Brain microvascular endothelial cell (primary cell): ENCODE measurements at places on chromosomes 13 and 19.

DNA sequence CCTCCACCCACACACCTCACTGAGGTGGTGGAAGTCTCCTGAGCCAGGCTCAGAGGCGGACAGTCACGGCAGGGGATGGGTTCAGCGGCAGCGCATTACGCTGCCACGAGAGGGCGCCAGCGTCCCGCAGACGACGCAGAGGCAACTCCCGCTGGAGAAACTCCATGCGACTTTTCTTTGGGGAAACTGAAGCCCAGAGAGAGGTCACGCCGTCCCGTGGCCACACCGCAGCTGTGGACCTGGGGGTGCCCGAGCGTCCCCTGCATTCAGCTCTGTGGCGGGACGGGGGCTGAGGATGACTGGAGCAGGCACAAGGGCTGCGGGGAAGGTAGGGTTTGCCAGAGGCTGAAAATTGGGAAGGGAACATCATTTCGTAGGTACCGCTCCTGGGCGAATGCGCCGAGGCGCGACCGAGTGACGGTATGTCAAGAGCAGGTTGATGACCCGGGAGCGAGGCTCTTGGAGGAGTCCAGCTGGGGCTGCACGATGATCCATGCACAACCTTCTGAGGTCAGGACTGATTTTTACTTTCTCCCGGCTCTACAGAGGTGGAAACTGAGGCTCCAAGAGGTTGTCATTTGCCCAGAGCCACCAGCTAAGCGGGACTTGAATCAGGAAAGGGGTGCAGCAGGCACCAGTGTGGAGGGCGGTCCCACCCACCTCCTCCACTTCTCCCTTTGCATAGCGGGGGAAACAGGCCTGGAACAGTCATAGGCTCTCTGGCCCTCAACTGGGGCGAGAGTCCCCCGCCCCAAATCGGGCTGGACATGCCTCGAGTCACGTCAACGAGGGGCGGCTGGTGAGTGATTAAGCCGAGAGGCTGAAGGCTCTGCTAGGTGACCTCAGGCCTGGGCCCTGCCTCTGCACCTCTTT is 690 bp upstream of the ARRDC2 start:
- DNase-seq: peak; percentile 64

DNA sequence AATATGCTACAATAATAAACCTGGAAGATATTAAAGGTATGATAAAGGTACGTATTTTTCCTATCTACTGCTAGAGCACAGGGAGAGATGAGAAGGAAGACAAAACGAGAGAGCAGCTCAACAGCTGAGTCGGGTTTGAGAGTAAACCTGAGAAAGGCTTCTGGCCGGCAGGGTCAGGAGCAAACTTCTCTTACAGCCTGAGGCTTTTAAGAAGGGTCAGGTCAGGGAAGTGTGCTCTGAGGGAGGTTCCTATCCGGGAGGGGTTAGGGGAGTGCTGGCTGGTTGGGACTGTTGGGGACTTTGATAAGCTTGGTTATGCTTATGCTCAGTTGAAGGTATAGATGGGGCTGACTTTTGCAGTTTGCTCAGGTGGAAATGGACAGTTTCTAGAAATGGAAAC is 77.7 kb upstream of the PRR20A start:
- no peak for DNase-seq

GRCh38 chr13:30142486-30143211 is 164.7 kb downstream of the KATNAL1 start:
- DNase-seq: peak; percentile 88

DNA sequence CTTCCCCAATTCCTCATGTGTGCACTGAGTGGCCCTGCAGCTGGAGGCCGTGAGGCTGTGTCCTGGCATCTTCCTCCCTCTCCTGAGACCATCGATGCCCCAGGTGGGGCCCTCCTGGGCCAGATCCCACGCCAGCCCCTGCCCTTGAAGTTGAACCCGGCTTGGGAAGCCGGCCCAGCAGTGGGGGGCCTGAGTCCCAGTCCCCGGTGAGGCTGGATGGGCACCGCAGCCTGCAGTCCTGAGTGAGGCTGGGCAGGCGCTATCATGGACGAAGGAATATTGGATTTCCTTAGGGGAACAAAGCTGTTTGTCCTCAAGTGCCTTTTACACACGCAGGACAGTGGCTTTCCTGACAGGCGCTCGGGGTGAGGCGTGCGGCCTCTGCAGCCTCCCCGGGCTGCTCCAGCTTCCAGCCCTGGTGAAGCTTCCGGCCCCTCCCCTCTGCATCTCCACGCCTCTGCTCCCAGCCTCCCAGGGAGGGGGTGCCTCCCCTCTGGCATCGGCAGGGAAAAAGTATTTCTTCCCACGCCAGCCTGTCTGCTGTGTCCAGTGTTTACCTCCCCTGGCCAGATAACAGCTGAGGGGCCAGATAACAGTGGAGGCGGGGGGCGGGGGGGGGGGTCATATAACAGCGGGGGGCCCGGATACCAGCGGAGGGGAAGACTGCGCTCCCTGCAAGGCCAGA is 159.5 kb downstream of the KDM4B start:
- peak; percentile 83 for DNase-seq

GRCh38 chr13:18952225-18953016 is 229.2 kb downstream of the TUBA3C start:
- no peak for DNase-seq

GRCh38 chr13:111632906-111633305 is 312.5 kb downstream of the TEX29 start:
- no peak for DNase-seq

DNA sequence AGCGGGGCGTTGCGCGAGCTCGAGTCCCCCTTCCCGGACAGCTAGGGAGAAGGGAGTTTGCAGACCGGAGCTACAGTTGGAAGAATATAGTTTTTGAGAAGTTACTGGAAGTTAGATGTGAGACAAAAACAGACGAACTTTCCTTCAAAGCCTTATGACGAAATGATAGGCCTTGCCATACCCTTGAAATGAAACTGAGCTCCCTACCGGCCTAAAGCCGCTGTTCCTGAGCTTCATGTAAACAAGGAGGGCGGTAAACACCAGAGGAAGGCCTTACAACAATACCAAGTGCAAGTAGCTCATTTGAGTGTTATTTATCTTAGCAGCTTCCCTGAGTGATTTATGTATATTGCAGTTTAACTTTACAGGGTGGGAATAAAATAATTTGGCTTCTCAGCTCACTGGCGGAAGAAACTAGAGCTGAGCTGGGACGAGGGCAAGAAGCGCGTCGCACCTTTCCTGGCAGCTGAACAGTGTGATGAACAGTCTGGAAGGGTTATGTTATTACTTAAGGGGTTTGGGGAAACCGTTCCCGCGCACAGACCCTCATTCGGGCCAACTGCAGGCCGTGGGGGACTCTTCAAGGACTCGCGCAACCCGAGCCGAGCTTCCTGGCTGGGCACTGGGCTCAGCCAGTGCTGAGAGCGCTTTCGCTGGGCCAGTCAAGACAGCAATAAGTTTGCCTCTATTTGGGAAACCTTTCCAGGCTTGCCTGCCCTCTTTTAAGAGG is 111.2 kb downstream of the KCNRG start:
- no peak for DNase-seq

DNA sequence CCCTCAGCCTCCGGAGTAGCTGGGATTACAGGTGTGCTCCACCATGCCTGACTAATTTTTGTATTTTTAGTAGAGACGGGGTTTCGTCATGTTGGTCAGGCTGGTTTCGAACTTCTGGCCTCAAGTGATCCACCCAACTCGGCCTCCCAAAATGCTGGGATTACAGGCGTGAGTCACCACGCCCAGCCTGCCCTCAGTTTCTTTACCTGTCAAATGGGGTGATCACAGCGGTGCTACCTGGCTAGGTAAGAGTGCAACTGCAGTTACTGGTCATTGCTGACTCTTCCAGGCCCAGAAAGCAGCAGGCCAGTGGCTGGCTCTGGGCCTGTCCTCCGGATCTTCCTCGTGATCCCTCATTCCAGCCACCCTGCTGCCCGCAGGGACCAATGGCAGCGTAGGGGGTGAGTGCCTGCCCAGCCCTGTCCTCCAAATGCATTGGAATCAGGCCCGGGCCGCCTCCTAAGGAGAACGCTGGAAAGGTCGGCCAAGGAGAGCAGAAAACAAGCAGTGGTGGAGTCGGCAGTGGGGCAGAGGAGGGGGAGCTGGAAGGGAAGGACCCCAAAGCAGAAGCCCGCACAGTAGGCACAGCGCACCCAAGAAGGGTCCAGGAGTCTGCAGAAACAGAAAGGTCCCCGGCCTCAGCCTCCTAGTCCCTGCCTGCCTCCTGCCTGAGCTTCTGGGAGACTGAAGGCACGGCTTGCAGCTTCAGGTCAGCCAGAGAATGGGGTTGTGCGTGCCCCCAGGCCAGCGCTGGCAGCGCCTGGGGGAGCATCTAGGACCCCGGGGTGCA is 1.8 kb upstream of the SLC27A1 start:
- DNase-seq: no peak

- no peak for DNase-seq
Observed at GRCh38 chr19:4847190-4847973, 15.9 kb upstream of the TICAM1 start.

- no peak for DNase-seq
Observed at GRCh38 chr13:44296856-44297255, 76.8 kb upstream of the SERP2 start.

GRCh38 chr13:97249796-97250495 is 27.8 kb downstream of the MBNL2 start:
- DNase-seq: no peak

- no peak for DNase-seq
Observed at GRCh38 chr13:31048521-31048920, 113.2 kb downstream of the HSPH1 start.

DNA sequence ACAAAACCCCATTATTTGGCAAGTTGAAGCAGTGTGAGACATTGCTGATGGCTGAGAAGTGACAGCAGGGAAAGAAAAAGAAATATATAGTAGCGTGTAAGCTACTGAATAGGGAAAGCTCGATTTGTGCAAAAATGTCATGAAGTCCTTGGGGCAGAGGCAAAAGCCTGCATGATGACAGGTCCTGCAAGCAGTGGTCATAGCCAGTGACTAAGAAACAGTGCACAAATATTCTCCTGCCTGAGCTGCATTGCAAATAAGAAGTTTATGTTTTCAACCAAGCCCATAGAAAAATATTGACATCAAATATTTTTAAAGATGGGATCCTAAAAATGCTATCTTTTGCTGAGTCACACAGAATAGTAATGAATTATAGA is 270.0 kb downstream of the SLITRK6 start:
- no peak for DNase-seq

DNA sequence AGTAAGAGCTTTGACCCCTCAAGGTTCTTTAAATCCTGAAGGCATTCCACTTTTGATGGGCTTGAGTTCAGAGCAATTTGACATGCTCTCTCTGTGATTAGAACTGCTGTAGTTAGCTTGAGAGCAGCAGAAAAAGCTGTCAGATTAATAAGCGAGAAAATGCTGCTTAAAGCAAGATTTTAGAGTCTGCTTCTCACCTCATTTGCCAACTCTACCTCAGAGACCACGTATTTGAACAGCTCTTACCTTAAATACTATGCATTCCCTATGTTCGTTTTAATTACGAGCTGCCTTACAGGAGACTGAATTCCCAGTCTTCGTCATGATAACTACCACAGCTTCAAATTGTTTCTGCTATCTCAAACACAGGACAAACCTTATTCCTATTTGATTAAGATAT is 253.4 kb downstream of the SLITRK6 start:
- no peak for DNase-seq

DNA sequence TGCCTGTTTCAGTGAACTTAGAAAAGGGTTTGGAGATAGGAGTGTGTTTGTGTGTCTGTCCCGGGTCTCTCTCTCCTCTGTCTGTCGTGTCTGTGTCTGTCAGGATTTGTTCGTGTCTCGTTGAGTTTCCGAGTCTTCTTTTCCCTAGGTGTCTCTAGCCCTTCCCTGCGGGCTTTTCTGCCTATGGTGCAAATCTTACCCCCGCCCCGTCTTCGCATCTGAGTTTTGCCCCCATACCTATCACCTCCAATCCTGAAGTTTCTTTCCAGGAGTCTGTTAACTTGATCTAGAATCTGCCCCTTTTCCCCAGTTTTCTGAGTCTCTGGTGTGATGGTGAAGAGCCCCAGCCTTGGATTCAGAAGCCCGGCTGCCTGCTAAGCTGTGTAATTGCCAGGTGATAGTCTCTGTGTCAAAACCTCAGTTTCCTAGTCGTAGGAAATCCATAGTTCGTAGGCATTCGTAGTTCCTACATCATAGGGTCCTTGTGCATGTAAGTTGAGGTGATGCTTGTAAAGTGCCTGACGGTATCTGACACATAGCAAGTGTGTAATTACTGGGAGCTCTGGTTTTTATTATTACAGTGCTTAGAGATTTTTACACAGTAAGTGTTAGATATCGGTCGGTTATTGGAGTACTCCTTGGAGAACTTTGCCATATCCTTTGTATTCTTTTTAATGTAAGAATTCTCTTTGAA is 782 bp downstream of the EPN1 start:
- DNase-seq: no peak

- peak; percentile 95 for DNase-seq
Observed at GRCh38 chr19:4575267-4576015, 16.0 kb upstream of the SEMA6B start.

- DNase-seq: no peak
Observed at GRCh38 chr13:41813426-41813825, 147.5 kb downstream of the VWA8 start.

DNA sequence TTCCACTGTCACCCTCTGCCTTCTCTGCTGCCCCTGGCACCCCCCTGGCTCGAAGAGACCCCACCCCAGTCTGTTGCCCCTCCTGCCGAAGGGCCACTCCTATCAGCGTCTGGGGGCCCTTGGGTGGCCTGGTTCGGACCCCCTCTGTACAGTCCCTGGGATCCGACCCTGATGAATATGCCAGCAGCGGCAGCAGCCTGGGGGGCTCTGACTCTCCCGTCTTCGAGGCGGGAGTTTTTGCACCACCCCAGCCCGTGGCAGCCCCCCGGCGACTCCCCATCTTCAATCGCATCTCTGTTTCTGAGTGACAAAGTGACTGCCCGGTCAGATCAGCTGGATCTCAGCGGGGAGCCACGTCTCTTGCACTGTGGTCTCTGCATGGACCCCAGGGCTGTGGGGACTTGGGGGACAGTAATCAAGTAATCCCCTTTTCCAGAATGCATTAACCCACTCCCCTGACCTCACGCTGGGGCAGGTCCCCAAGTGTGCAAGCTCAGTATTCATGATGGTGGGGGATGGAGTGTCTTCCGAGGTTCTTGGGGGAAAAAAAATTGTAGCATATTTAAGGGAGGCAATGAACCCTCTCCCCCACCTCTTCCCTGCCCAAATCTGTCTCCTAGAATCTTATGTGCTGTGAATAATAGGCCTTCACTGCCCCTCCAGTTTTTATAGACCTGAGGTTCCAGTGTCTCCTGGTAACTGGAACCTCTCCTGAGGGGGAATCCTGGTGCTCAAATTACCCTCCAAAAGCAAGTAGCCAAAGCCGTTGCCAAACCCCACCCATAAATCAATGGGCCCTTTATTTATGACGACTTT is 2.0 kb downstream of the ZFP36 start:
- DNase-seq: no peak

DNA sequence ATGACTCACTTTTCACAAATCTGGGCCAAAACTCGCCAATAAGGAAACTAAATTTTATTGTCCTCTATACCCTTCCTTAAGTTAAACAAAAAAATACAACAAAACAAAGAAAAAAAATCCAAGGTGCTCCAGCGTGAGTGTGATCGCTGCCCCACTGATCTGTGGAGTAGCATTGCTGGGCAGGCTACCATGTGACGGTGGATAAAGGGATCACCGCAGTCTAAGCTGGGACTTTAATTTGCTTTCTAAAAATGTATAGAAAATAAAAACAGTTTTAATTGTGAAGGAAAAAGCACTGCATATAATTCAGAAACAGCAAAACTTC is 92.9 kb downstream of the FLT1 start:
- no peak for DNase-seq
